Cardiac fibroblast (primary cell): ENCODE measurements at places on chromosomes 3 and 15.

DNA sequence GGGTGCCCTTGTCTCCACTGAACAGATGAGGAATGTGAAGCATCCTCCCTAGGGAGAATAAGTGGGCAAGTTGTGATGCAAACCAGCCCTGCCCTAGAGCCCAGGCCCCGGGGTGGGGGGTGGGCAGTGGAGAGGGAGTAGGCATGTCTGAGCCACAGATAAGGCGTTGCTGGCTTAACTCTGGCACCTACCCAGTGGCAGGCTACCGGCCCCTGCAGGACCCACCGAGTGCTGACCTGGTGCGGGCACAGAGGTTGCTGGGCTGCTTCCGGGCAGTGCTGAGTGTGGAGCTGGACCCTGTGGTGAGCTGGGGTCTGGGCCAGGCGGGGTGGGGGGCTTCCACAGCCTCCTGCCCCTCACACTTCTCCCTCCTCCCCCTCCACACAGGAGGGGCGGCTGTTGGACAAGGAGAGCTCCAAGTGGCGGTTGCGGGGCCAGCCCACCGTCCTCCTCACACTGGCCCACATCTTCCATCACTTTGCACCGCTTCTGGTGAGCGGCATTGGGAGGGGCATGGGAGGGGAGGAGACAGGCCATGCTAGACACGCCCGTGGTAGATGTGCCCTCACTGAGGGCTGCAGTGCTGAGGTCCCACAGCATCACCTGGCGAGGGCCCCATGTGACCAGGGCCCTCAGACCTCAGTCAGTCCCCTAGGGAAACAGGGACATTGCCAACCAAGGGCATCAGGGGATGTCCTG, 10.1 kb downstream of the RNF123 start:
- peak; percentile 56 for DNase-seq

DNA sequence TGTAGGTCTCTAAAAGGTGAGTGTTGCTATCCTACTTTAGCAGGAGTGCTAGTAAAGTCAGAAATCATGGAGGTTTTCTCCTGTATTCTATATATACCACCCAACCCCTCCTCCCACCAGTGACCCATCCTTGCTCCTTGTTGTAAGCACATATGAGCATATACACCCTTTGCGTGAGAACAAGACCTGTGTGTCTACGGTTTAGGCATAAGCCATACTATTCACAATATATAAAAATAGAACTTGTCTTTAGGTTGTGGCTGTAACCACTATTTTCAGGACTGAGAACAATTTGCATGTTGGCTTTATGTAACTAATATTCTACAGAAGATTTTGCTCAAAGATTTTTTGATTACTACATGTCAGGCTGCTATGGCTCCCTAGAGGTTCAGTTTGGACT, 59.1 kb upstream of the TOP2B start:
- DNase-seq, result no peak

DNA sequence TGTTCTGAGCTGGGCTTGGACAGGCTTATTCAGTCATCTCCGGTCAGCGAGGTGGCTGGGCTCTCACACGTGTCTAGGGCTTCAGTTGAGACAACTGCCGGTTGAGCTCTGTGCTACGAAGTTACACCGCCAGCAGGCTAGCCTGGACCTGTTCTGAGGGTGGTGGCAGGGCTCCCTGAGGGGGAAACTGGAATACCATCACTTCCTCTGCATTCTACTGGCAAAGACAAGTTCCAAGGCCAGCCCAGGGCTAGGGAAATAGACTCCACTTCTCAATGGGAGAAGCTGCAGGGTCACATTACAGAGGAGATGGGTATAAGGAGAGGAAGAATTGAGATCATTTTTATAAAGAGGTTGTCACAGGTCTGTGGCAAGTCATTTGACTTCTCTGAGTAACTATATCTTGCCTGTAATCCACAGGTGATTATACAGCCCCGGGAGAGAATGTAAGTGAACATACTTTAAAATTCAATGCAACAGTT, 106.8 kb upstream of the IL12A start:
- DNase-seq, result no peak

- DNase-seq, result no peak
Measured at GRCh38 chr15:68410466-68411342, 21.3 kb downstream of the ITGA11 start.

GRCh38 chr15:81475926-81476325, 101.9 kb upstream of the TMC3 start:
- DNase-seq, result no peak
